ENCODE measurements at places on chromosomes 12 and 14.

DNA sequence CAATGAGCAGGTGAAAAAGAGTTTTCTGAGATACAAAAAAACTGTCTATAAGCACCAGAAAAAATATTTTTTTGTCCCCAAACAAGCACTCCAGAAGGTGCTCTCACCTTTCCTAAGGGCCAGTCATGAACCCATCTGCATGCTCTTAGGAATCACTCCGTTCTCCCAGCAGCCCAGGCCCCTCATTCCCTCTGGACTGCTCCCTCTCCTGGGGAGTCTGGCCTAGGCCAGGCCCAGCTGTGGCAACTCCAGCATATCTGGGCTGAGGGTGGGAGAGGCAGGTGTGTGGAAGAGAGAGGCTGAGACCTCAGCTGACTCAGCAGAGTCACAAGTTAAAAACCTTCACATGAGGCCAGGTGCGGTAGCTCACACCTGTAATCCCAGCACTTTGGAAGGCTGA lies 54.6 kb downstream of the TRAFD1 start:
- no peak for DNase-seq

GRCh38 chr12:24904871-24905270 lies 44.0 kb downstream of the BCAT1 start:
- no peak for DNase-seq

- no peak for DNase-seq
These were observed 7.8 kb downstream of the CTDSP2 start for GRCh38 chr12:57838594-57839302.

DNA sequence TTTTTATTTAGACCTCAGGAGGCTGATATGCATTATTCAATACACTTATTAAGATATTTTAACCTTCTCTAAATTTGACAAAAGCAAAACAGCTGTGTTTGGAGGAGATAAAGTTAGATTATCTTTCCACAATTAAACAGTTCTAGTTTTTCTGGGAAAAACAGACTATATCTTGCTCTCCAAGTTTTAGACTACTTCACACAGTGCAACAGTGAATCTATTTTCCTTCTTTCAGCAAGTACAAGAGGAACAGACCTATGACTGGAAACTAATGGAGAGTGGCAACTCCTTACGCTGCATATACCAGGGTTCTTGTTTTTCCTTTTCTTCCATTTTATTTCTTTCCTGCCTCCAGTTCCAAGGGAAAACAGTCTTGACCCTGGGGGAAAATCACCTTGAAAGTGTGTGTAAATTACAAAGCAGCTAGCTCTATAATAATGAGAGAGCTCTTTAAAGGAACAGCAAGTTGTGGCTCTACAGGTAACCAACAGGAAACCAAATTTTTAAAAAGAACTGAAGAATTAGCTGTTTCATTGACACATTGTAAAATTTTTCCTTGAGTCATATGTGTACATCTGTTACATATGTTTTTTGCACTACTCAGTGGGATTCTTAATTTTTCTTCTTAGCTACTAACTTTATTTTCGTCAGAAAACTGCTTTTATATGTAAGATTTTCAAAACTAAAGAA lies 27.4 kb downstream of the DNM1L start:
- no peak for DNase-seq

- no peak for DNase-seq
These were observed 141.3 kb downstream of the SMOC1 start for GRCh38 chr14:70020352-70021170.

DNA sequence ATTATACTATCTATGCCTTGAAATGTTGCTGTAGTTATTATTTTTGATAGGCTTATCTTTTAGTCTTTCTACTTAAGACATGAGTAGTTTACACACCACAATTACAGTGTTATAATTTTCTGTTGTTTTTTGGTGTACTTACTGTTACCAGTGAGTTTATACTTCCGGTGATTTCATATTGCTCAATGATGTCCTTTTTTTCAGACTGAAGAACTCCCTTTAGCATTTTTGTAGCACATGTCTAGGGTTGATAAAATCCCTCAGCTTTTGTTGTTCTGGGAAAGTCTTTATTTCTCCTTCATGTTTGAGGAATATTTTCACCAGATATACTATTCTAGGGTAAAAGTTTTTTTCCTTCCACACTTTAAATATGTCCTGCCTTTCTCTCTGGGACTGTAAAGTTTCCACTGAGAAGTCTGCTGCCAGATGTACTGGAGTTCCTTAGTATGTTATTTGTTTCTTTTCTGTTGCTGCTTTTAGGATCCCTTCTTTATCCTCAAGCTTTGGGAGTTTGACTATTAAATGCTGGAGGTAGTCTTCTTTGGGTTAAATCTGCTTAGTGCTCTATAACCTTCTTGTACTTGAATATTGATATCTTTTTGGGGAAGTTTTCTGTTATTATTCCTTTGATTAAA lies 41.5 kb upstream of the FERMT2 start:
- DNase-seq, result no peak

- no peak for DNase-seq
These were observed 164.3 kb upstream of the TMPO start for GRCh38 chr12:98351089-98351488.

- DNase-seq, result no peak
These were observed 103.7 kb downstream of the SRGAP1 start for GRCh38 chr12:63948211-63948610.

GRCh38 chr12:46267825-46268582 lies 839 bp downstream of the SLC38A1 start:
- DNase-seq, result no peak

- DNase-seq, result no peak
These were observed 240.0 kb upstream of the CPNE8 start for GRCh38 chr12:39145175-39145999.

- DNase-seq, result no peak
These were observed 12.4 kb upstream of the NRXN3 start for GRCh38 chr14:78157494-78158437.

GRCh38 chr12:132909030-132909368 lies 21.6 kb upstream of the CHFR start:
- DNase-seq, result no peak

GRCh38 chr14:21199611-21200560 lies 44.0 kb upstream of the OR5AU1 start:
- DNase-seq, result no peak

DNA sequence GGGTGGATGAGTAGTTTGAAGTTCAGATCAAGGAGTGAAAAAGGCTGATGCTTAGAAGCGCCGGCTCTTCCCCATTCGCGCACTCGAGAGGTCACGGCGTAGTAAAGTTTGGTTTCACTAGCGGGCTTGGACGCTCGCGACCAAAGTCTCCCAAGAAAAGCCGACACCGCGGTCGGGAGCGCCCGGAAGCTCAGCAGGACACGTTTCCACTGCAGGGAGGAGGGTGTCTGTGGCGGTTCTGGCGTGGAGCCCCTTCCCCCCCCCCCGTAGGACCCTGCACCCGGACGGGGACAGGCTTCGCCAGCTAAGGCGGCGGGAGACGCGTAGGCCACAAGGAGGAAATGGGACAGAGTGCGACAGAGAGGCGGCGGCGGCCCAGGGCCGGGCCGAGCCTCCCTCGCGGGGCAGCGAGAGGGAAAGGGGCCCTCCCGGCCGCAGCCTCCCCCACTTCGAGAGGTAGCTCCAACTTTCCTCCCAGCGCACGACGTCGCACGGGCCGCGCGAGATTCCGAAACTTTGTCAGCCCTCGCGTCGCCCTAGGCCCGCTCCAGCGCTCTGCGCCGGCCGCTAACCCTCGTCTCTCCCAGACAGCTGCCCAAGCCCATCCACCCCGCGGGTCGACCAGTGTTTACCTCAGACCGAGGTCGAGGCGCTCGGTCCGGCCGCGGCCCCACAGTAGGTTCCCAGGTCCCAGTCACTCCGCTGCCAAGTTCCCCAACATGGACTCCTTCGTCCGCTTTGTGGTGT lies 480 bp downstream of the SCAF11 start:
- DNase-seq, result no peak

DNA sequence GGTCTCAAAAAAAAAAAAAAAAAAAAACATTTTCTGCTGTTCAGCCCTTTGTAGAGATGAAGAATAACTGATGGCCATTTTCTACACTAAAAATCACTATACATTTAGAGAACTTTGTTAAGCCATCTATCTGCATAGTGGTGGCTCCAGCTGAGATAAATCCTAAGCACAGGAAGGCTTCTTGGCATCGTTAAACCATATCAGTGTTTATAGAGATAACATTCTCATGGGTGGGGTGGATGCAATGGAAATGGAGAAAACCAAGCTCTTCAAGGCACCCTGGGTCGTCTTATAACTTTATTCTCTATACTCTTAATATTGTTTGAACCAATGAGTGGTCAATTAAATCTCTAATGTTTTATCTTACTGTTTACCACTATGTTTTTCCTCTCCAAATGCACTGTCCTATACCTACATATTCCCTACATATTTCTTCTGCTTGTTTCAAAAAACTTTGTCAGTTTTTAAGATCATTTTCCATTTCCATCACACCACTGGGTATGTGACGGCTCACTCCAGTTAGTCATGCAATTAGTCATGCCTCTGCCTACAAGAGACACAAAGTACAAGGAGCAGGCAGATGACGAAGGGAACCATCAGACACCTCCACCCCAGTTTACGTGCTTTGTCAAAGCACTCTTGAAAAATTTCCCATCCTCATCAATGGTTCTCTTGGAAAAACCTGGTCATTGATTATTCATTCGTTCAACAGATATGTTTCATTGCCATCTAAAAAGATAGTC lies 119.3 kb upstream of the OVCH1 start:
- no peak for DNase-seq

DNA sequence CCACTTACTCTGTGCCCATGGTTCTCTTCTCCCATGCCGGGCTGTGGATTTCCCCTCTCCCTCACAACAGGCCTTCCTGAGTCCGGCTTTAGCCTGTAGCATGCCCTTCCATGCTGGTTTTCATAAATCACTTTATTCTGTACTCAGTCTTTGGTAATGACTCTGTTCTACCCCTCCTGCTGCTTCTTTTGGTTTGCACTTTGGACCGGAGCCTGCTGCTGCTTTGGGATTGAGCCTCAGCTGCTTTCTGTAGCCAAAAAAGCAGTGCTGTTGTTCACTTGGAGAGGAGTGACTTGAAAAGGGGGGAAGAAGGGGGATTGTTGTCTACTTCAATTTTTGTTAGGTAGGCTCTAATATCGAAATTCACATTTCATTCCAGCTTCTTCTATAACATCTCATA lies 8.5 kb upstream of the SLC6A13 start:
- DNase-seq, result no peak

GRCh38 chr14:64178814-64179213 lies 115.4 kb downstream of the ESR2 start:
- no peak for DNase-seq

- DNase-seq, result no peak
These were observed 11.7 kb downstream of the PTHLH start for GRCh38 chr12:27960821-27961220.

DNA sequence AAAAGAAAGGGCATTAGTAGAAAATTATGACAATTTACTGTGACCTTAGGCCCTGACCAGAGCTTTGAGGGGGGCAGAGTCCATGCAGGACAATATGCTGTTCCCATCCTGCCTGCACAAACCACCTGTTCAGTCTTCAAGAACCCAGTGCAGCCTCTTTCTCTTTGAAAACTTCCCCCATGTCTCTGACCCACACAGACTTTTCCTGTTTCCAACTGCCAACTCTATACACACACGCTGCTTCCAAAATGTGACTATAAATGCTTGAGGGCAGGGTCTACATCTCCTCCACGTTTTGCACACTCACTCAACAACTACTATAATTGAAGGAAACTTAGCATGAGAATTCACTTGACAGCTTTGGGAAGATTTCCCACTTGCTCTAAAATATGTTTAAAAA lies 36.6 kb upstream of the SYCP3 start:
- no peak for DNase-seq

GRCh38 chr14:74942608-74943007 lies 12.8 kb downstream of the PGF start:
- DNase-seq, result no peak

GRCh38 chr12:65673732-65674131 lies 150.6 kb upstream of the HMGA2 start:
- no peak for DNase-seq

DNA sequence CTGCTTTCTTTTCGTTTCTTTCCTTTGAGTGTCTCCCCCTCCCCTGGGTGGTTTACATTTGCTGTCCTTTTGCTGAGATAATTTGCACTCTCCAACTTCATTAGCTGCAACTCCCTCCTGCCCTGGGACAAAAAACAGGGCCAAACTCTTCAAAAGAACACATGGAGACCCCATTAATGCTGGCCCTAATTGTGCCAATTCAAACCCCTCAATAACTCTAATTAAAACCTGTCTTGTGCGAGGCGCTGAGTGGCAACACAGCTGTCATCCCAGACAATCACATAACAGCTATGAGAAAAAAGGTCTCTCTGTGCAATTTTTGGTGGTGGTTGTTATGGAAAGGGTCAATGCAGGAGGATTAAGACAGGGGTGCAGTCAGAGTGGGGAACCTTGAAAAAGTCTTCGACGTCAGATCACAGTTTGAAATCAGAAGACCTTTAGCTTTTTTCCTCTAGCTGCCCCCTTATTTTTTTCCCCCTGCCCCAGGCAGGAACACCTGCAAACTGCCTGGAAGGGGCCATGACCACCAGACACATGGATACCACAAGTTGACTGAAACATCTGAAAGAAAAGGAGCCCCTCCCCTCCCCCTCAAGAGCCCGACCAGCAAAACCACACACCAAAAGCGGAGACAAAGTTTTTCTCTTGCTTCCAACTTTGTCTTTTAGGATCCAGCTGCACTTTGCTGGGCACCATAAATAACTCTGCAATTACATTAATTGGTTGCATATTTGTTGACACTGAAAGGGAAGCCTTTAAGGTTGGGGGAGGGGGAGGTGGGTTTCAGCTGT lies 26.5 kb upstream of the SMOC1 start:
- no peak for DNase-seq

GRCh38 chr12:106174876-106175275 lies 36.1 kb upstream of the NUAK1 start:
- no peak for DNase-seq

DNA sequence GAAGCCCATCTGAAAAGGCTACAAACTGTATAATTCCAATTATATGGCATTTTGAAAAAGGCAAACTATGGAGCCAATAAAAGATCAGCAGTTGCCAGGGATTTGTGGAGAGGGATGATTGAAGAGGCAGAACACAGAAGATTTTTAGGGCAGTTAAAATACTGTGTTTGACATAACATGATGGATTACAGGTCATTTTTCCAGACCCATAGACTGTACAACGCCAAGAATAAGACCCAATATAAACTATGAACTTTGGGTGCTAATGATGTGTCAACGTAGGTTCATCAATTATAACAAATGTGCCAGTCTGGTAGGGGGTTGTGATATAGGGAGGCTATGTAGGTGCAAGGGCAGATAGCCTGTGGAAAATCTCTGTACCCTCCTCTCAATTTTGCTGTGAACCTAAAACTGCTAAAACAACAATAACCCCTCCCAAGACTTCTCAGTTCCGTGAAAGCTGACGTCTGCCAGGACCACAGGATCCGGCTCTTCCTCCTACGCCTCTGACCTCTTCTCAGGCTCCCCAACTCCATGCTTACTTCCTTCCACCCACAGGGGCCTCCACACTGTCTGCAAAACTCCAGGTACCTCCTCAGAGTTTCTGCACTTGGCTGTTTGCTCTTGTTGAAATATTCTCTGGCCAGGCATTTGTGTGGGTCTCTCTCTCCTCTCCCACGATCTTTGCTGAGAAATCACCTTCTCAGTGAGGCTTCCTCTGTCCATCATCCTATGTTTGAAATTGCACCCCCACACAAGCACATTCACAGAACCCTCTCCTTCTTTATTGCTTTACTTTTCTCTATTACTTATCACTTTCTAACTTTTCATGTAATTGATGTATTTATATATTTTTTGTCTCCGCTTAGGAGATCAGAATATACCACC lies 131.4 kb downstream of the BBS10 start:
- DNase-seq, result no peak
